ENCODE measurements at places on chromosomes 11 and 22.
A peak's percentile ranks its signal among the peaks of the same experiment; 100 is the strongest.

GRCh38 chr11:118171269-118172062 is 5.0 kb downstream of the SCN2B start:
- peak; percentile 56 for DNase-seq

- no peak for DNase-seq
Observed at GRCh38 chr11:118939404-118939915, 13.7 kb upstream of the BCL9L start.

GRCh38 chr11:72786305-72787215 is 7.3 kb downstream of the STARD10 start:
- DNase-seq, result no peak

DNA sequence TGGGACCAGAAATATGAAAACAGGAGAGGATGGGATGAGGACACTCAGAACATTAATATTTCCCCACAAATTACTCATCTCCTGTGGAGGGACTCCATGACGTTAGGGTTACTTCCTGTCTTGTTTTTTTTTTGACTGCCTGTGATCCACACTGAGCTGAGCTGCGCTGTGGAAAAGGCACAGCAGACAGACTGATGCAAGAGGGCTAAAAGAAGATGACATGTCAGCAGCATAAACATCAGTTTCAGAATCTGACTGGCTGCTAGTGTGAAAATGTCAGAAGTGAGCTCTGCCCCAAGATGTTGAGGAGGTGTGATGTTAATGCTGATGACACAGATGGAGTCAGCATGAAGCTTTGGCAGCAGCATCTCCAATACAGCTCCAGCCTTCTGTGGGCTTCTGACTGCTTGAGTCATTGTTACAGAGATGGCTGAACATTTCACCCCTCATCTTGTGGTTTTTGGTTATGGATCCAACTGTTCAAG is 286.8 kb downstream of the BLID start:
- peak; percentile 67 for DNase-seq

GRCh38 chr11:12606597-12606996 is 67.6 kb upstream of the TEAD1 start:
- peak; percentile 47 for DNase-seq

- DNase-seq, result no peak
Observed at GRCh38 chr11:27397624-27398399, 34.8 kb upstream of the CCDC34 start.

GRCh38 chr11:128501632-128502549 is 85.5 kb downstream of the ETS1 start:
- peak; percentile 65 for DNase-seq

GRCh38 chr22:24564376-24565058 is 8.7 kb downstream of the SNRPD3 start:
- DNase-seq, result no peak

DNA sequence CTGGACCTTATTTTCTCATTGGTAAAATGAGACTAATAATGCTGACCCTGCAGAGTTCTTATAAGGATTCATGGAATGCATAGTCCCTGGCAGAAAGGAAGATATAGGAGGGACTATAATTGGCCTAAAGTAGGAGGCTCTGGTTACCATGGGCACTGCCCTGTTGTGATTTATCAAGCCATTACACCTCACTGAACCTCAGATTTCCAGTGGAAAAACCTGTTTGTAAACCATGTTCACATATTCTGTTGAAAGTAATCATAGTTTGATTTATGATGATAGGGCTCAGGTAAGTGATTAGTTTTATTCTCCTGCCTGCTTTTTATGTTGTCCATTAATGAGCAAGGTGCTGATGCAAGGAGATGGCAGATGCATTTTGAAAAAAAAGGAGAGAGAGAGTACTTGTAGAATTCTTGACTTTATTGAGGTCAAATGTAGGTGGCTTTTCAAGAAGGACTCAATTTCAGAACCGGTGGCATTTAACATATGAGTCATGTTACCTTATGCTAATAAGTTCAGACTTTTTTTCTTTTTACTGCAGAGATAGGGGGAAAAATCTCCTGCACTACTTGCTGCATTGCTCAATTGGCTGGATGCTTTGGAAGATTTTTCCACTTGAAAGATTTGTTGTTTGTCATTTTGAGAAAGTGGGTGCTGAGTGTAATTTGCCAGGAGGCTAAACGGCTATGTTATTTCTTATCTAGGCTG is 14.6 kb downstream of the NF2 start:
- DNase-seq, result peak; percentile 87

DNA sequence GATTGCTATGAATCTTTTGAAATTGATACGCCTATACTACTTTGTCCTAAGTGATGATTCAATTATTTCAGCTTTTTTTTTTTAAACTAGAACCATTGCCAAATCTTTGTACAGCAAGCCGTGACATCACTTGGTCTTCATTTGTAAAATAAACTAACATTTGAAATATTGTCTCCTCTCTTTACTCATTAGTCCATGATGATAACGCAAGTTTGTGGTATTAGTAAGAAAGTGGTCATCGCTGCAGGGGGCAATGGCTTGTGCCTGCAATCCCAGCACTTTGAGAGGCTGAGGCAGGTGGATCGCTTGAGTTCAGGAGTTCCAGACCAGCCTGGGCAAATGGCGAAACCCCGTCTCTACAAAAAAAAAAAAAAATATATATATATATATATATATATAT is 12.9 kb upstream of the ARHGAP42 start:
- no peak for DNase-seq

DNA sequence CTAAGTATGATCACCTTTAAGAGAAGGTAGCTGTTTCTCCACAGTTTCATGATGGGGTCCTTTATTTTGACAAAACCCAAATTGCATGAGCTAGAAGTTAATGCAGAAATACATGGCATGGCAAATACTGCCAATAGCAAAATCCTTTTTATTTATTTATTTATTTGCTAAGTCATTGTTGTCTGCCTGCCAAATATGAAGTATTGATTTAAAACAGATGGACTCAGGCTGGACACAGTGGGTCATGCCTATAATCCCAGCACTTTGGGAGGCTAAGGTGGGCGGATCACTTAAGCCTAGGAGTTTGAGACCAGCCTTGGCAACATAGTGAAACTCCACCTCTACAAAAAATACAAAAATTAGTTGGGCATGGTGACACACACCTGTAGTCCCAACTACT is 52.4 kb downstream of the LARGE2 start:
- DNase-seq, result no peak

- DNase-seq, result no peak
Observed at GRCh38 chr22:46776876-46777608, 14.6 kb downstream of the TBC1D22A start.

DNA sequence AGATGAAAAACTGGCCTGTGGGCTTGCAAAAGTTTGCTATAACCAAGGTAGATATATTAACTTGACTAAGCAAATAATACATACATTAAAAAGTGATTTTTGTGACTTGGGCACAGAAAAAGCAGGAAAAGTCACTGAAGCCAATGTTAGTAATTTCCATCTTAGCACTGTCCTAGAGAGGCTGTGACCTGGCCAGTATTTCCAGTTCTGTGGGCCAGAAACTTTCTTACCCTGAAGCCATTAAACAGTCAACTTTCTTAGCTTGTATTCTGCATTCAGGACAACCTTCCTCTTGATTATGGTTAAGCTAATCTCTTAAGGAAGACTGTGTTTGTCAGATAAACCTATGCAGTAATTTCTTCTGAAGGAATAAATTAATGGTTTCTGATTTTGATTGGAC is 22.3 kb upstream of the SLC36A4 start:
- no peak for DNase-seq

DNA sequence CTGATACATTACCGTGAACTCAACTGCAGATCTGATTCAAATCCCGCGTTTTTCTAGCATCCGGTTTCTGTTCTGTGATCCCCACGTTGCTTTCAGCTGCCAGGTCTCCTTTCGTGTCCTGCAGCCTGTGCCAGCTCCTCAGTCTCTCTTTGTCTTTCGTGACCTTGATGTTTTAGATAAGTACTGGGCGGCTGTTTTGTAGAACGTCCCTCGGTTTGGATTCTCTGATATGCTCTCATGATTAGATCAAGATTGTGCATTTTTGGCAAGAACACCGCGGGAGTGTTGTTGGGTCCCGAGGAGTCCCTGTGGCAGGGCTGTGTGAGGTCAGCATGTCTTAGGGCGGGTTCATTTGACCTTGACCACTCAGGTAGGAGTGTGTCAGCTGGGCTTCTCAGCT is 38.6 kb downstream of the KCNQ1 start:
- DNase-seq, result no peak

DNA sequence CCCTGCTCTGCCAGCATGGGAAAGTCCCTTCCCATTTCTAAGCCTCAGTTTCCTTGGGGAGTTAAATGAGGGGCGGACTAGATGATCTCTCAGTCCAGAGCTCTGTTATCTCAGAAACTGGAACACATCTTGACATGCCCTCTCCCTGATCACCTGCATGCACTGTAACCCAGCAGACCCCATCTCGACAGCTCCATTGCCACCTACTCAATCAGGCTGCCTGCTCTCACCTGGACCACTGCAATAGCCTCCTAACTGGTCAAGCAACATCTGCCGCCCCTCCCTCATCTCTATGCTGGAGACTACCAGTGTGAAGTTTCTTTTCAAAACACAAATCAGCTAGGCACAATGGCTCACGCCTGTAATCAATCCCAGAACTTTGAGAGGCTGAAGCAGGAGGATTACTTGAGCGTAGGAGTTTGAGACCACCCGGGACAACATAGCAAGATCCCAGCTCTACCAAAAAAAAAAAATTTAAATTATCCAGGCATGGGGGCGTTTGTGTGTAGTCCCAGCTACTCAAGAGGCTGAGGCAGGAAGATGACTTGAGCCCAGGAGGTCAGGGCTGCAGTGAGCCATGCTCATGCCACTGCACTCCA is 22.2 kb downstream of the LRRC55 start:
- DNase-seq, result no peak

DNA sequence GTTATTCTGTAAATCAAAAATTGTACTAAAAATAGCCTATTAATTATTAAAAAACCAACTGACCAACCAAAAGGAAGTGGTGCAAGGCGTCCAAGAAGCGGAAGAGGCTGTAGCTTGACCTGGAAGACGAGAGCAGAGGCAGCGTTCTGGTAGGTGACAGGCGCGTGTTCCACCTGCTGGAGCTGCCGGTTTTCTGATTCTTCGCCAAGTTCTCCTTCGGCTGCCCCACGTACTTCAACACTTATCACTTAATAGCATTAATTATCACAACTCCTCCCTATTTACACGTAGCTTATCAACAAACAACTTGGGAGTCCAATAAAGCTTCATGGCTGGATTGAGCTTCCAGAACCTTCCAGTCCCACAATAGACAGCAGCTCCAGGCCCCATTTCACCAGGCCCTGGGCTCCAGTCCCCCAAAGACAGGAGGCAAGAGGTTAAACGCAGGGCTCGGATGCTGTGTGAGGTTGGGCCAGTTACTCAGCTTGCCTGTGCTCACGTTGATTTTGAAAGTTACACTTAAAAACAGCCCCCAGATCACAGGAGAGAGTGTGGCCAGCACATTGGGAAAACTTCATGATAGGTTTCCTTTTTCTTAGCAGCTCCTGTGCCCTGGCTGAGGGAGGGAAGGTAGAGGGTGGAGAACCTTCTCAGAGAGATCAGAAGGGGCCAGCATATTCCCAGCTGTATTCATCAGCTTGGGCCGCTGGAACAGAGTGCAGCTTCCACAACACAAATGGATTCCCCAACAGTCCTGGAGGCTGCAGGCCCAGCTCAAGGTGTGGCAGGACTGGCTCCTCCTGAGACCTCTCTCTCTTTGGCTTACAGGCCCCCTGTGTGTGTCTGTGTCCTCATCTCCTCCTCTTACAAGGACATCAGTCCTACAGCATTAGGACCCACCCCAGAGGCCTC is 54.2 kb upstream of the FGF3 start:
- no peak for DNase-seq

DNA sequence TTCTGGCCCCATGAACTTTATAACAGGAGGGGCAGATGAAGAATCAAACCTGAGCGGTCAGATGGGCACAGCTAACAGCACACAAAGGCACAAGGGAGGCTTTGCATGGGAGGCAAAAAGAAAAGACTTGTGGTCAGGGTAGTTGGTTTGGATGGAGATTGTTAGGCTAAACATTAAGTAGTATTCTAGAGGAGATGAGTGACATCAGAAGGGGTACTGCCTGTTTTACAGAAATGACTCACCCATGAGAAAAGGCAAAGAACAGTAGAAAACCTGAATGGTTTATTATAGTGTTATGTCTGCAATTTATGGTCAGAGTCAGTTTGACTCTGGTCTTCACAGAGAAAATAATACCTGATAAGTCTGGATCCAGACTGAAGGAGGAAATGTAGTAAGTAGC is 129.8 kb upstream of the KIRREL3 start:
- DNase-seq, result peak; percentile 17

GRCh38 chr11:64661146-64661545 is 61.9 kb downstream of the NRXN2 start:
- no peak for DNase-seq

GRCh38 chr11:16871368-16871767 is 132.9 kb downstream of the C11orf58 start:
- DNase-seq, result no peak

DNA sequence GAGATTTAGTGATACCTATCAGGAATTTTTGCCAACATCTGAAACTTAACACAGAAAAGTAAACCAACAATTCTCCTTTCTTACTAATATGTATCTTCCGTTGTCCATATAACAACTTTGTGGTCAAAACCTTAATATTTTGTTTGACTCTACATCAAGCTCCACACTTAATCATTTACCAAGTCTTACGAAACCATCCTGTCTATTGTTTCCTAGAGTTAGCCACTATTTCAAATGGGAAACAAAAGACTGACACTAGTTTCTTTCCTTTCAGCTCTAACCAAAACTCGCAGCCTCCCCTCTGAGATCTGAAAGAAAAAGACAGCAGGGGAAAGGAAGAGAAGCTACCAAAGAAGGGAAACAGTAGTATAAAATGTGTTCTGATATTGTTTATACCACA is 26.5 kb upstream of the PRDM10 start:
- peak; percentile 61 for DNase-seq

GRCh38 chr22:33975841-33976240 is 55.6 kb upstream of the LARGE1 start:
- peak; percentile 29 for DNase-seq

GRCh38 chr11:6333095-6333494 is 12.8 kb upstream of the CAVIN3 start:
- no peak for DNase-seq

GRCh38 chr11:64539711-64540427 is 51.2 kb upstream of the SLC22A12 start:
- no peak for DNase-seq

DNA sequence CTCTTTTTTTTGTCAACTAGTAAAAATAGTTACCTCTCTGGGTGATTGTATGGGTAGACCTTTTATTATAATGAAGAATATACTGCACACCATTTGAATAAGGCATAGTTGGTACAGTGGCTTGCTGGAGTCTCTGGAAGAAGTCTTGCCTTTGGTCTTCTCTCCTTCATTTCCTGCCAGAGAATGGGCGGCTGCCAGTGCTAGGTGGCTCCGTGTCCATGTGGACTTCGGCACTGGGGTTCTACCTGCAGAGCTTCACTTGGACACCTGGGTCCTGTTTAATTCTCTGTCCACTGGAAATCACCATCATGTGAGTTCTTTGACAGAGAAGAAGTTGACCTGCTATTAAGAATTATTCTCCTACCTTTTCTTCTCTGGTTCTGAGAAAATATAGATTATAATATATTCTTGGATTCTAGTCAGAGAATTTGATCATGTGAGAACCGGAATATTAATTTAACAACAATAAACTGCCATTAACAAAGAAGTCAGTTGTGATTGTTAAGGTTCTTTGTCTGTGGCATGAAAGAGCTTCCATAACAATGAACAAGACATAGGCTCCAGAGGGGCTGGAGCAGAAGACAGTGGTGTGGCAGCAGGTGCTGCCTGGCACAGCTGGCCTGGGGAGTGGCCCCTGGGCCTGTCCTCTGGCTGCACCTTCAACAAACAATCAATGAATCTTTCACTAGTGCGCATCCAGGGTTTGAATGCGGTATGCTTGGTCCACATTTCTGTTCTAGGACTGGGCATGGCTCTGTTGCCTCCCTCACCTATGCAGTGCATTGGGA is 77.5 kb downstream of the PPFIBP2 start:
- DNase-seq, result no peak
